ENCODE measurements at places on chromosomes 7 and 10.

GRCh38 chr7:158729646-158730382, 25.2 kb upstream of the NCAPG2 start:
- DNase-seq: no peak

DNA sequence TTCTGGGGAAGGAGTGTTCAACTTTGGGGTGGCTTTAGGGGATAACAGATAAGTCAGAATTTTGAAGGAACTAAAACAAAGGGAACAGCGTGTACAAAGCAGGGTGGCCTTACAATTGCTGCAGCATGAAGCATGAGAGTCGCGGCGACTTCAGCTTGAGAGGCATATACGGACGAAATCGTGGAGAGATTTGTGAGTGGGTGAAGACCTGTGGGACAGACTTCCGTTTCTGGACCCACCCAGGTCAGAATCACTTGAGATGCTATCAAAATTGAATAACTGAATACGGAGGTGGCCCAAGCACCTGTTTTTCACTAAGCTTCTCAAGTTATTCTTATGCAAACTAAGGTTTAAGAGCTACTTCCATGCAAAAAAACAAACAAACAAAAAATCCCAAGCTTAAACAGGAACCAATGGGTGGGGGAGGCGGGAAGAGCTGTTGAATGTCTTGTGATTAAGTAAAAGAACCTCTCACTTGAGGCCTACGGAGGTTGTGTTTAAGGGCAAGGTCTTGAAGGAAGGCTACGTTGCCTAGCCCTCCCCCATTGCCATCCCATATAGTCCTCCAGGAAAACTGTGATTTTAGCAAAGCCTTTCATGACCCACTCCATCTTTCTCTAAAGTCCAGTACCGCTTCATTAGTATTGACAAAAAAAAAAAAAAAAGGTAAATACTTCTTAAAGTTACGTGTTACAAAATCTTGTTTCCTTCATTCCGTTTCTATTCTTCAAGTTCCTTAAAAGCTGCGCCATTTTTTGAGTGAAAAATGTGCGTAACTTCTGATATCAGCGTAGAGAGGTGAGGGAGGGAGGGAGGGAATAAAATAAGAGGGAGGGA, 1.3 kb upstream of the TRIM24 start:
- DNase-seq: no peak

DNA sequence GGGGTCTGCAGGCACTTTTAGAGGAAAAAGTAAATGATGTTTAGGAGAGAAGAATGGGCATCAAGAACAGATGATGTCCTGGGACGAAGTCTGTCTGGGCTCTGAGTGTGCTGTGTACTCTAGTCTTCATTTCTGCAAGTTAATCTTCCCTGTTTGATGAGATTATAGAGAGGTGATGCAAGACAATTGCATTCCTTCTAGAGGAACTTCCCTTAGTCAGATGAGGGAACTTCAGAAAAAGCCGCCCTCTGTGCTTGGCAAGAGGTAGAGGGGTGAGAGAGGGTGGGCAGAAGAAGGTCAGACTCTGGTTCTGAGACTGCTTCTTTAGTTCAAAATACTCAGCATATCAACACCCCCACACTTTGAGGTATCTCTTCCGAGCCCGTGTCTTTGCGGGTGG, 797.9 kb downstream of the LRMDA start:
- no peak for DNase-seq

- no peak for DNase-seq
These were observed 119.1 kb upstream of the PFKP start for GRCh38 chr10:2948127-2948854.

GRCh38 chr10:118175148-118175547, 128.4 kb upstream of the RAB11FIP2 start:
- no peak for DNase-seq

- DNase-seq: no peak
These were observed 222.8 kb upstream of the IMMP2L start for GRCh38 chr7:111785076-111785475.

DNA sequence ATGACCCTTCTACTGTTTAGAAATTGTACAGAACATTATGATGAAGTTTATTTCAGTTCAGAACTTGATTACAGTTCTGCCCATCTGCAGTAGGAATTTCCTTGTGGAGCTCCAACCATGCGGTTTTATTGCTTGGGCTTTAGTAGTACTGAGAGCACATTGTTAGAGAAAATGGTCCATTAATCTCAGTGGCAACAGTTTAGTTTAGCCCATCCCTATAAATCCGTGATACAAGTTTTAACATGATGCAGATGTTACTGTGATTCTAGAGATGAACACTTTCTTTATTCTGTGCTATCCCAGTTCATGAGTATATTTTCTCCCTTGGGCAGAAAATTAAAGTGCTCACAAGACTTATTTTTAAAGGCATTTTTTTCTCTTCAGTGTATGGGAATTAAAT, 84.8 kb upstream of the FZD8 start:
- DNase-seq: no peak

DNA sequence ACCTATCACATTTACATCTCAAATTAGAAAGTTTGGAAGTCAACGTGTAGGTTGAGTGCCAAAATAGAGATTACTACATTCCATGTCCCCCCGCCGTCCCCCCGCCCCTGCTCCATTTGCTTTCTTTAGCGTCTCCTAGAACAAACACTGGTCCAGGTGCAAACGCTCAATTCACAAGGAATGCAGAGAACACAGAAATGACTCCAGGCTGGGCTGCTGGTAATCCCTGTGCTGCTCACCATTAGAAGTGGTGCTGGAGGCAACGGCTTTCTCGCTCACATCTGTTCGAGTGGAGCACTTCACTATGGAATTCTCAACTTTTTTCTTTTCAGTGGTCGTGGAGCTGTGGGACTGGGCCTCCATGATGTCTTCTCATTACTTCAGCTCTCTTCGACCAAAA, 14.1 kb downstream of the GLI3 start:
- DNase-seq: no peak

DNA sequence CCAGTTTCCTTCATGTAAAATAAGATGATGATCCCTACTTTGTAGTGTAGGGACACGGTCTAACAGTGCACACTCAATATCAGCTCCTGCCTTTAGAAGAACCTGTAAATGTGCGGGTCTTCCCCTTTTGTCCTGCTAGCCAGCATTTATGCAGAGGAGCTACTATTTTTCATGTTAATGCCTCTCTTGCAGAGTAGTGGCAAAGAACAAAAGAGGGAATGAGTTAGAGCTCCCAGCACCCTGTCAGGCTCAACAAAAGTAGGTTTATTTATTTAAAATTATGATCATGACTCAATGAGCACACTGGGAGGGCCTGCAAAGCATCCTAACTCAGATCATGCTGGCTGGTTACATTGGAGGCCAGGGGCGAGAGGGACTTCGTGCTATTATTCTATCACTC, 414.5 kb upstream of the COBL start:
- DNase-seq: no peak

GRCh38 chr7:30354791-30355190, 70.4 kb downstream of the ZNRF2 start:
- no peak for DNase-seq

- DNase-seq: no peak
These were observed 77.6 kb upstream of the LRRC4 start for GRCh38 chr7:128108641-128109423.

DNA sequence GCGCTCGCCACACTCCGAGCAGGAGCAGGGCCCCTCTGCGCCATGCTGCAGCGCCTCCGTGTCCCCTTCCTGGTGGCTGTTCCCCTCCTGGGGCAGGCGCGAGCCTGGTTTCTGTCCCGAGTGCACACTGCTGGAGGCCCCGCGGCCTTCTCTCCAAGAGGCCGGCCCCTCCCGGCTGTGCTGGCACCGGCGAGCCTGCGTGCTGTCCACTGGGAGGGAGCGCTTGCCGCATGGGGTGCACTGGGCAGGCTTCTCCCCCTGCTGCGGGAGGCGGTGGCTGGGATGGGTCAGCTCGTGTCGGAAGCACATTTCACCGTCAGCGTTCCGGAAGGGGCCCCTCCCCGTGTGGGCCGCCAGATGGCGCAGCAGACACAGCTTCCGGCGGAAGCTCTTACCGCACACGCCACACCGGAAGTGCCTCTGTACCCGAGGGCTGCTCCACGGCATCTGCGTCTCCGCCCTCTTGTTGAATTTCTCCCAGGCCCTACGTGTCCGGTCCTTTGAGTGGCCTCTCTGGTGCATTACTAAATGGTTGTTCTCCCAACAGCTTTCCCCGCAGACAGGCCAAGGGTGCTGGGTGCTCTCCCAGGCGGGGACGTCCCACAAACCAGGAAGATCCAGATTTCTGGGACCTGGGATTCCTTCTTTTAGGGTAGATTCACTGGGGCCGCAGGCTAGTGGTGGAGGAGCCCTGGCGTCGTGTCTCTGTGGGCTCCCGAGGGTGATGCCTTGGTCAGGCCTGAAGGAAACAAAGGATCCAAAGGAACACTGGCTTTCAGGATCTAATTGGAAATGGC, 18.7 kb downstream of the ZNF786 start:
- DNase-seq: no peak

DNA sequence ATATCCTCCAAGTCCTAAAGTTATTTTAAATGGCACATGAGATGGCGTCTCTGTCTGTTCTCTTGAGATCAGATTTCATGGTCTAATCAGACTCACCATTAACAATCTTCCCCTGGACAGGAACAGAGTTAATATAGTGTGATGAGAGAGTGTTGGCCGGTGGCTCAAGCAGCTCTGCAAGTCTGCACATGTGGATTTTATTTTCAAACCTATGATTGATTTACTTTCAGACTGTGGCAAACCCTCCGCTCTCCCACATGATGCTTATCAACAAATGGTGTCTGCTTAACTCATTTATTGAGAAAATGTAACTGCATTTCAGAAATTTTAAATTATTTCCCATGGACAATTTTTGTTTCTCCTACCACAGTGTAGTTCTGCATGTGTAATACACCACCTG, 46.5 kb upstream of the HGF start:
- no peak for DNase-seq

DNA sequence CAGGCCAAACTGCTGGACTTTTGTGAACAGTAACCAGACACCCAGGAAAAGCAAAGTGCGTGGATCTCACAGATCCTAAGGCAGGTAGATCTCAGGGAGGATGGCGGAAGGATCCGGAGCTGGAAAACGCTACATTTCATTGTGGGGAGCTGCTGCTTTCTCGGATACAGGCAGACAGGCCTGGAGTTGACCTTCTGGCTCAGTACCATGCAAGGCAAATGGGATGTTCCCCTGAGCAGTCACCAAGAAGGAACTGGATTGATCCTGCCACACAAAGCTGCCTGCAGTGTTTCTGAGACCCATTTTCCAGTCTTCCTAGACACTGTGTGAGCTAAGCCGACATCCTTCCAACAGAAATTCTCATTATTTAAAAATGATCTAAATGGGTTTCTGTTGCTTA, 65.5 kb downstream of the ZRANB1 start:
- no peak for DNase-seq

GRCh38 chr10:3195726-3196125, 23.1 kb upstream of the PITRM1 start:
- DNase-seq: no peak

DNA sequence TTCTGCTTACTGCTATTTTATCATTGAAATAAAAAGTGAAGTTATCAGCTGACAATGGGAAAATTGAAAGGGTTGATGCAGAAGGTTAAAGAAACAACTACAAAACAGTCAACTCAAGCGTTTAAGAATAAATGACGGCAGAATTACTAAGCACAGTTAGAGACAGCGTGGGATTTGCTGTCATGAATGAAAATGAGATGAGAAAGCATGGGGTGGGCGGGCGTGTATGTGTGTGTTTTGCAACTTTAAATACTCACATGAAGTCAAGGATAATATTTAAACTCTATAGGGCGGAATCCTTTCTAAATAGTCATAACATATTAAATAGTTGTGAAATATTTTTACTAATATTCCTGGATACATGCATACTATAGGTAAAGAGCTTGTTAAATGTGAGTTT, 450.8 kb downstream of the ETV1 start:
- DNase-seq: no peak

- no peak for DNase-seq
These were observed 36.7 kb downstream of the LSM5 start for GRCh38 chr7:32453341-32454011.

DNA sequence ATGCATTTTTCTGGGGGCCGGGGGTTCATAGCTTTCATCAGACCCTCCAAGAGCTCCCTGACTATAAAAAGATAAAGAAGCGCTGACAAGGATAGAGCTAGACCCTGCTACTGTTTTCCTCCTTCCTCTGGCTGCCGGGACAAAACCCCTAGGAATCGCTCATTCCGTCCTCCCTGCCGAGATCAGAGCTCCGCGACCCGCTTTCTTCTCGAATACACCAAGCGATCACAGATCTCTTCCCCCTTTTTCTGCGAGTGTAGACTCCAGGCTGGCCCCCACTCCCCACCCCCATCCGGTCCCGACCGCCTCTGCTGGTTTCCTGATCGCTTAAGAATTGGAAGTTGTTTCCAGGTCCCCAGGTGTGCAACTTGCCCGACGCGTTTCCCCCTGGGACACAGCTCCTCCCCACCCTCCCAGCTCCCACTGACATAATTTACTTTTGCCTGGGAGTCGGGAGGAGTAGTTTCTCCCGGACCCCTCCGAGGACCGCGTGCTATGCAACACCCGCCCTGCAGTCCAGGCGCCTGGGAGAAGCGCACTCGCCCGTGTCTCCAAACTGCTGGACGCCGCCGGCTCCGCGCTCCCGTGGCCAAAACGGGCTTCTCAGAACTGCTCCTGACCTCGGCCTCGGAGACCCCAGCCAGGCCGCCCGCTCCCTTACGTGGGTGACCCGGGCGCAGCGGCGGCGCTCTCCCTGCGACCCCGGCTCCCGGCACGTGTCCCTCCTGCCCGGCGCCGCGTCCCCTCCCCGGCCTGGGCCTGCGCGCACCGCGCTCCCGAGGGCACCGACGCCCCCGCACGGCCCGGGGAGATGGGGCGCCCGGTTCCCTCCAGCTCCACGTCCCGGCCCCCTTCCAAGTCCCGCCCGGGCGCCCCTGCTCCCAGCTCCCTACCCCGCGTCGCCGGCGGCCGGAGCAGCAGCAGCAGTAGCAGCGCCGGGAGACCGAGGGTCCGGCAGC, 552 bp downstream of the IL15RA start:
- DNase-seq: no peak

DNA sequence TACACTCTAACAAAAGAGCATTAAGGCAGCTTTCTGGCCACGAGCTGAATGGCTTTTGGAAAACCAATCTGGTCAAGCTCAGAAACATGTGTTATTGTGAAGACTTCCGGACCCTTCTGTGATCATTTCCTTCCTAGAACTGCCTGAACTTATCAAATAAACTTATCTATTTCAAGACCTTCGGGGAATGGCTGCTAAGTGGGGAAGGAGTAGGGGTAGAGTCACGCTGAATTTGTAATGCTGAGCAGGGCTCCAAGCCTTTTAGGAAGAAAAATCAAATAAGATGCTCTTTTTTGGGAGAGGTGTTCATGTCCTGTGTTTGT, 56.6 kb downstream of the PAPSS2 start:
- no peak for DNase-seq
